HT1080 (cell line): ENCODE measurements at places on chromosomes 1 and 21.
A peak's percentile ranks its signal among the peaks of the same experiment; 100 is the strongest.

DNA sequence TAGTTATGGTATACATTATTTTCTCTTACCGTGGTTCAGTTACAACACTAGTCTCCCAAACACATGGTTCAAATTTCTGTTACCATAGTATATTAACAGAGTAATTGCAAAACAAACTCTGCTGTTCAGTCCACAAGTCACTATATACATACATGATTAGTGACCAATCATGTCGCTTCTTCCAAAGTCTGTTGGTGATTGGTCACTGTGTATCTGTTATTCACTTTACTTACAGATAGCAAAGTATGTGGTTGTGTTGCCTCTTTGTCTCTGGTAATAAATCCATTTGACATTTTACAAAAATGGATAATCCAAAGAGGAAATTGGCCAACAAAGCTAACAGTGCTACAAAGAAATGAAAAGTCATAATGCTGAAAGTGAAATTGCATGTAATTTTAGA, 107.2 kb downstream of the RABGAP1L start:
- DNase-seq: no peak

- DNase-seq: no peak
Measured at GRCh38 chr1:11238311-11238710, 24.0 kb downstream of the MTOR start.

DNA sequence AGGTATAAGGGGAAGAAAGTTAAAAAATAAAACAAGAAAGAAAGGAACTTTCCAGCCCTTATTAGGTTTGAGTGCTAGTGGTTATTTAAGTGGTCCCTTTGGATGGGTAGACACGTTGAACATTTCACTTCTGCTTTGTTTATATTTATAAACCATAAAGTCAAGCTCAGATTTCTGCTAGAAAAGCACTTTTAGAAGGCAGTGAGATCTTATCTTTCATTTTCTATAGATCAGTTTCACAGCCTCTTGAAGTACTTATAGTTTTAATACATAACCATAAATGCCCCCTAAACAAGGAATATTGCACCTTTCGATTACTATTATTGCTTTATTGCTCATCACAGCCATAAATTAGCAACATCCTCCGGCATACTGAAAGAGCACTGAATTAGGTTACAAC, 446.8 kb upstream of the PLXNA2 start:
- no peak for DNase-seq

GRCh38 chr21:43345746-43346409, 81.1 kb downstream of the SIK1 start:
- peak; percentile 78 for DNase-seq

DNA sequence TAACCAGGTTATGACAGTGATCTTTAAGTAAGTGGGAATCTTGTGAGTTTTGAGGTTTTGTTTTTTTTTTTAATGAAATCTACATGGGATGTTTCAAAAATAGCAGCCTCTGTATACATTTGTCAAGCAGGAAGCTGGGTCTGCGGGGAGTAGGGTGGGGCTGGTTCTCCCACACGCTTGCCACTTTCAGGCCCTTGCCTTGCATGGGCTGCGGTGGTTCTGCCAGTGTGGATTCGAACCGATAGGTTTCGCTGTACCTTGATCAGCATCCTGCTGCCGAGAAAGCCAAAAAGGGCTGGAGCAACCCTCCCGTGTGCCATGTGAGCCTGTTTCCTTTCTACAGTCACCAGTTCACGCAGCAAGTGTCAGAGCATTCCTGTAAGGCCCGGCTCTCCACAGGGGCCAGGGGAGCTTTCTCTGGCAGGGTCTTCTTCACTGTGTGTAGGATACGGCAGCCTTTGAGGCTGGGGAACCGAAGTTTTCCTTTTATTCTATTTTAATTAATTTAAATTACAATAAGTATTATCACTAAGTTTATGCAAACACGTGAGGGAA, 79.2 kb upstream of the SAMD11 start:
- DNase-seq: no peak

DNA sequence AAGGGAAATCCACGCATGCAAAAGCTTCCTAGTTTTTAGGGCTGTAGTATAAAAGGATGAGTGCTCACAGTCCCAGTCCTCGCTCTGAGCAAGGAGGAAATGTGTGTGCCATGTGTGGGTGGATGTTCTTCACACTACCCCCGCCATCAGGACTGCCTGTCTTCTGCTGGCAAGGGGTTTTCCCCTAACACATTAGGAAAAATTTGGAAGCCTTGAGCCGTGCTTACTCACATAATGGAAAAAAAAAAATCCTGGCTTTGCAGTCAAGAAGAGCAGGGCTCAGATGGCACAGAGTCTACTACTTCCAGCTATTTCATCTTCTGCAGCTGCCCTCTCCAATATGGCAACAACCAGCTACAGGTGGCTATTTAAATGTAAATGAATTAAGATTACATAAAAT, 363.1 kb downstream of the PLPP3 start:
- DNase-seq: no peak

DNA sequence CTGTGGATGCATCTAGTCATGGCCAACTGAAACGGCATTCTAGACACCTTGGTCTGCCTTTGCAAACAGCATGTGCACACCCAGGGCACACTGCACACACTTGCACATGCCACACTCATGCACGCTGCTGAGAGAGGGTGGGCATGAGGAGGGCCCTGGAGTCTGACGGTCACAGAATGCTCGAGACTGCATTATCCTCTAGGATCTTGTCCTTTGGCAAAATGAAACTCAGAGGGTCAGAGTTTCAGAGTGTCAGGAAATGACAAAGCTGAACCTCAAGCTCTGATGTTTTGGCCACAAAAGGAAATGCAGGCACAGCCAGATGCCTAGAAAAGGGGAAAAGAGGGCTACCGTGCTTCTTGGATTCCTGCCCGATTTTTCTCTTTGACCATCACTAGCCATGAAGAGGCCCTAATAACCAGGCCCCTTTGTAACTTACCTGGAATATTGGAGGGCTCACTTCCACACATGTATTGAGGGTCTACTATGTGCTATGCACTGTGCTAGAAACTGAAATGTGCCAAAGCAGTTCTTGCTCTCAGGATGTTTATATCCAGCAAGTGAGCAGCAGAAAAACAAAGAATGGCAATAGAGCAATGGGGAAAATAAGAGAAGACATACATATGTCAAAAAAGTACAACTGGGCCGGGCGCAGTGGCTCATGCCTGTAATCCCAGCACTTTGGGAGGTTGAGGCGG, 65.4 kb downstream of the TOMM20 start:
- peak; percentile 67 for DNase-seq

DNA sequence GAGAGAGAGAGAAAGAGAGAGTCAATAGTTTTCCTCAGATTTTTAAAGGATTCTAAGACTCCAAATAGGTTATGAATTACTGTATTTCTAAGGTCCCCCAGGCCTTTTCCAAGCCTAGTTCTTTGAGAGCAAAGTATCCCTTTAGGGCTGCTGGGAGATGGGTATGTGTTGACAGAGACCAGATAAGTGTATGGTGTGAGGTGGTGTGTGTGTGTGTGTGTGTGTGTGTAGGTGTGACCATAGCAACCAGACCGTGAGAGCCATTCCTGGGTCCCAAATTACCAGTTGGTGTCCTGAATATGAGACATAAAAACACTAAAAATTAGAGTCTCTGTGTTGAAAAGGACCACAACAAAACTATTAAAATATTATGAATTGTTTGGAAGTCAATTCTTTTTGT, 41.7 kb upstream of the DNAJC6 start:
- DNase-seq: no peak

- DNase-seq: no peak
Measured at GRCh38 chr1:115365738-115366137, 27.7 kb upstream of the NGF start.

- DNase-seq: no peak
Measured at GRCh38 chr1:198729195-198729863, 90.5 kb downstream of the PTPRC start.

DNA sequence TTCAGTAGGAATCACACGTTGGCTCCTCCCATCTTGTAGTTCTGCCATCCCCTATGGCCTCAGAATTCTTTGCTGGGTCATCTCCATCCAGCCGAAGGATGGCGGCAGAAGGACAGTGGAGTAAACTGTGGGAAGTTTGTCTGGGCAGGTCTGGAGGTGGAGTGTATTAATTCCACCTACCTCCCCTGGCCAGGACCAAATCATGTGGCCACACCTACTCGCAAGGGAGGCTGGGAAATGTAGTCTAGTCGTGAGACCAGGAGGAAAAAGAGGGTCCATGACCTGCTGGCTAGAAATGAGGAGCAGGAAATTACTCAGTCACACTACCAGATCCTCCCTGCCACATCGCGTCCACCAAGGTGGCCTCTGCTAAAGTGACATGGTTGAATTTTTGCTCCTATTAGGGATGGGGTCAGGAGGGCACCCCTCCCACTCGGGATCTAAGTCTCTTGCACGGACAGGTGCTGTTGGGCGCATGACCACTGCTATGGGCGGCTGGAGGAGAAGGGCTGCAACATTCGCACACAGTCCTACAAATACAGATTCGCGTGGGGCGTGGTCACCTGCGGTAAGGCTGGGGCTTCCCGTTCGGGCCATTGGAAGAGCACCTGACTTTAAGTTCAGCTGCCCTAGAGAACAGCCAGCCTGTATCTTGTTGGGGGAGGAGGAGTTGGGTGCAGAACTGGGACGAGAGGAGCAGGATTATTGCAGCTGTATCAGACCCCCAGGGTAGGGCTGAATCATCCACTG, 19.5 kb downstream of the PLA2G5 start:
- DNase-seq: peak; percentile 28

DNA sequence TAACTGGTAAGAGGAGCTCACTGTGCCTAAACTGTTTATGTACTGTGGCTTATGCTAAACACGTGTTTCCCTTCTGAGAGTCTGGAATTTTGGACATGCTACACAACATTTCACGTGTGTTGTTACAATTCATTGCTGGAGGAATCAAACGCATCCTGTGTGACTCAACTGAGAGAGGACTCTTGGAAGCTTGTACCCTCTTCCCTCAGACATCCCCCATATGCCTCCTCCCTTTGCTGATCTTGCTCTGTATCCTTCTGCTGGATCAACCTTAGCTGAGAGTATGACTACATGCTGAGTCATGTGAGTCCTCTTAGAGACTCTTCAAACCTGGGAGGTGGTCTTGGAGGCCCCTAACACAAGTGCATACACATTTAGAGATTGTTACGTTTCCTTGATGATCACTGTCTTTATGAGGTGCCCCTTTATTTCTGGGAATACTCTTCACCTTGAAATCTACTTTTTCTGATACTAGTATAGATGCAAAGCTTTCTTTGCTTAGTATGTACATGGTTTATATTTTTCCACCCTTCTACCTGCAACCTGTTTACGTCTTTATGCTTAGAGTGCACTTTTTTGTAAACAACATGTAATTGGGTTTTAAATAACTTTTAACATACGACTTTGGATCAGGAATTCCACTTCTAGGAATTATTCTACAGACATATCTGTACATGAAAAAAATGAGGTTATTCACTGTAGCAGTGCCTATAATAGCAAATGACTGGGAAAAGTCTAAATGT, 8.7 kb downstream of the NPHP4 start:
- DNase-seq: peak; percentile 96

DNA sequence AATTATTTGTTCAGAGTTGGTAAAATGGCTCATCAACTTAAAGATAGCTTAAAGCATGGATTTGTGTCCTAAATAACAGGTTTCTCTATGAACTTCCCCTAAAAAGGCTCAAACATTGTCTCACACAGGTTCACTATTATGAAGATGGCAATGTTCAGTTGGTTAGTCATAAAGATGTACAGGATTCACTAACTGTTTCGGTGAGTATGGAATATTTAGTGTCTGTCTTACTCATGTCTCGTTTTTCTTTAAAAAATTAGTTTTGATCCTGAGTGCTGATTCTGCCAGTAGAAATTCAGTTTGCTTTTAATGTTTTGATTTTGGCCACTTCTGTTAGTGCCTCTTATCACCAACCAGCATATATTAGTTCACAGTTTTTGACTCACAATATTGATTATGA, 7.5 kb upstream of the MOV10 start:
- DNase-seq: no peak
